ENCODE measurements at places on chromosomes 11 and 22.

- DNase-seq: no peak
Observed at GRCh38 chr22:44182588-44183286, 2.0 kb downstream of the PARVG start.

GRCh38 chr22:30247974-30248373 lies 1.4 kb upstream of the LIF start:
- DNase-seq: no peak

GRCh38 chr11:109302591-109303334 lies 119.2 kb upstream of the C11orf87 start:
- no peak for DNase-seq

DNA sequence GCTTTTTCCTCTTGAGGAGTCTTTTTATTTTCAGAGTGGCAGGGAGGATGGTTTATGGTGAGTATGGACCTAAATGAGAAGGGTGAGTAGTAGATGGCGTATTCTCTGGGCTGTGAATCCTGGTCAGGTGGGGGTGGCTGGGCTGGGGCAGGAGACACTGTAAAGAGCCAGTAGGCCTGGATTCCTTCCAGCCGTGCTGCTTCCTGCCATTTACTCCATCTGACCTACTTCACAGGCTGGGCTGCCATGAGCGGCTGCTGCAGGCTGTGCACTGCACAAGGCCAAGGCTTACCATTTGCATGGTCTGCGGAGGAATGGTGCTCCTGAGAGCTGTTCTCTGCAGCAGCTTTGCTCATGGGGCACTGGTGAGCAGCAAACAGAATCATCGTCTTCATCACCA lies 297.6 kb downstream of the KIRREL3 start:
- DNase-seq: no peak

- no peak for DNase-seq
Observed at GRCh38 chr11:130703489-130704190, 212.6 kb downstream of the SNX19 start.

- DNase-seq: no peak
Observed at GRCh38 chr11:119602745-119603373, 126.1 kb downstream of the NECTIN1 start.

GRCh38 chr11:97461044-97461880 lies 1071.4 kb downstream of the JRKL start:
- no peak for DNase-seq

DNA sequence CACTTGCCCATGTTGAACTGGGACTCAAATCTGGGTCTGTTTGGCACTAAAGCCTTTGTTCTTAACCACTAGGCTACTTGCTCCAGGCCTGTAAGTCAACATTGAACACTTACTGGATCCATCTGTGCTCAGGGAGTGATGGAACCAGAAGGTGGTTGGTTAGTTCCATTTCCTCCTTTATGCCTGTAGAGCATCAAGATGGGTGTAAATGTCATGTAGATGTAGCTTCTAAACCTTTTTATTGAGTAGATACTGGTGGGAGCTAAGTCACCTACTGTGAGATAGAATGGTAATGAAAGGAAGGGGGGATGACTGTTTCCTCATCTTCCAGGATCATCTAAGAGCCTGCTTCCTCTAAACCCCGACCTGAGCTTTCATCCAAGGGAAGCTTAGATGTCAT lies 38.6 kb upstream of the ALKBH3 start:
- no peak for DNase-seq

GRCh38 chr11:2691991-2692875 lies 7.6 kb downstream of the KCNQ1OT1 start:
- DNase-seq: no peak

DNA sequence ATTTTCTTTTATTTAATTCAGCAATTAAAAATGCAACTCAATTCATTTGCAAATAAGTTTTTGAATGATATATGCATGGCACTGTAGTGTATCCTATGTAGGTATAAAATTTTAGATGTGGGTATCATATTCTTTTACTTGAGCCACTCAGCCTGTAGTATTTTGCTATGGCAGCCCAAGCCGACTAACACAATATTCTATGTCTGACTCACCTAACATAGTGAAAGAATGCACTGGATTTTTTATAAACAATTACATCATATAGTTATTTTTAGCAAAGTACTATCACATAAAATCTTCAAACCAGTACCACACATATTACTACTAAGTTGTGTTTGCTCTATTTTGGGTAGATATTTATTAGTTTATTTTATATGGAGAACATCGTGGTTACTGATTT lies 21.9 kb upstream of the GRIA4 start:
- DNase-seq: no peak

GRCh38 chr11:108601150-108601549 lies 7.6 kb upstream of the EXPH5 start:
- no peak for DNase-seq

Data from stimulated activated CD4-positive, alpha-beta T cell treated with anti-CD3 and anti-CD28 coated beads, Interleukin-15, amount 100 ng/mL, for 1 hour (primary cell).